ENCODE measurements at places on chromosomes 2 and 18.

DNA sequence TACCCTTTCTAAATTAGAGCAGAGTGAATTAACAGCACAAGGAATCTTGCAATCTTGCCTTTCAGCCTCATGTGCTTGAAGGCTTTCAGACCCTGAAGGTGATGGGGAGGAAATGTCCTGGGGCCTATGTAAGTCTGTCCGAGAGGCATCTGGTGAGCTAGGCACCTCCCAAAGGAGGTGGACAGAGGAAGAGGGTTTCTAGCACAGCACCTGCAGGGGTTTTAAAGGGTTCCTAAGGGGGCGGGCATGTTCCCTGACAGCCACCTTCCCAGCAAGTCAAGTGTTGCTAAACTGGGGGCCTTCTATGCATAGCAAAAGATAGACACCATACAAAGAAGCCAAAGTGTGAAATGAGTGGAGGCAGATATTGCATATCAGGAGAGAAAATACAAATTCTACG is 88.5 kb downstream of the CDH2 start:
- no peak for DNase-seq

DNA sequence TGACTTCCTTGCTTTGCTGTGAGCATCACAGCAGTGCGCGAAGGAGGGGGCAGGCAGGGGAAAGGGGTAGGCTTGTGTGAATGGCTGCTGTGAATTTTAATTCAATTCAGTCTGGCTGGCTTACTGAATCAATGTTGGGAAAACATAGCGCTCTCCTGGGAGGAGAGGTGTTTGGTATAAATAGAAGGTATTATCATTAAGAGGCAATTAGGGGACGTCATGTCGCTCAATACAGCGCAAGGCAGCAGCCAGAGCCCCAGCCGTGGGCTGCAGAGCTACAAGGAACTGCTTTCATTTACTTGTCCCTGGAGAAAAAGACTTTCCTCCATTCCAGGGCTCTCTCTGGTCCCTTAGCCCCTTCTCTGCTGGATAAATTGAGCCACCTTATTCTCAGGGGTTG is 181.4 kb upstream of the MSH6 start:
- DNase-seq: no peak

- no peak for DNase-seq
Observed at GRCh38 chr2:61636686-61637085, 98.5 kb upstream of the XPO1 start.

- DNase-seq: no peak
Observed at GRCh38 chr2:203412546-203413331, 84.5 kb downstream of the ABI2 start.

DNA sequence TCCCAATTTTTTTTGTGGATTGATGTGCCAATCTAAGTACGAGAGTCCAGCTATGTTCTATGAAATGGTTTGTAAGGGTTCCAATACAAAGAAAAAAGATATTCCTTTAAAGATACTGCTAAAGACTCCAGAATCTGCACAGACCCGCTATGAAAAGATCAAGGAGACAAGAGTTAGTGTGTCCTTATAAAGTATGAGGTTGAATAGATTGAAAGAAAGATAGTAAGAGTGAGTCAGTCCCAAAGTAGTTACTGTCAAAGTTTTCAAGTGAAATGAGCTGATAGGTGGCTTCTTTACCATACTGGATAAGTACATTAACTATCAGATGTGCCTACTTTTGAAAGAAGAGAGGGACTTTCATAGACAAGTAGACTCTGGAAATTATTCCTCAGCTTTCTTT is 17.9 kb upstream of the EHBP1 start:
- DNase-seq: no peak

DNA sequence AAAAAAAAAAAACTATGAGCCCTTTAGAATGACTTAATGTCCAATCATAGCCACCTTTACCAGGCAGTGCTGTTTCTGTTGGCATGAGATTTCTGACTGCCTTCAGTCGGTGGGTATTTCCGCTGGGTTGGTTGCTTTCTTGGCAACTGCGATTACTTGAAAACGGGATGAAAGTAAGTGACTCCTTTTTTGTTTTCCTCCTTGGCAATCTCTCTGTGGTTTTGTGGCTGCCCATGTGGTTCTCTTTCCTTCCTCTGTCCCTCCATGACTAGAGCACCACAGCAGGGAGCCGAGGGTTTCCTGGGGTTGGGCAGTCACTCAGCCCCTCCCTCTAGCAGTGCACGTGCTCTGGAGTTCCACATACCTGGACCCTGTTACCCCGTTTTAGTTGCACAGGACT is 112.1 kb downstream of the KLHL29 start:
- no peak for DNase-seq

GRCh38 chr2:98167916-98168315 is 80.9 kb downstream of the VWA3B start:
- no peak for DNase-seq

- DNase-seq: no peak
Observed at GRCh38 chr2:24011250-24012104, 1.6 kb downstream of the MFSD2B start.

GRCh38 chr2:59932341-59932740 is 621.1 kb downstream of the BCL11A start:
- DNase-seq: no peak

GRCh38 chr18:57051021-57051656 is 95.7 kb upstream of the BOD1L2 start:
- DNase-seq: no peak

DNA sequence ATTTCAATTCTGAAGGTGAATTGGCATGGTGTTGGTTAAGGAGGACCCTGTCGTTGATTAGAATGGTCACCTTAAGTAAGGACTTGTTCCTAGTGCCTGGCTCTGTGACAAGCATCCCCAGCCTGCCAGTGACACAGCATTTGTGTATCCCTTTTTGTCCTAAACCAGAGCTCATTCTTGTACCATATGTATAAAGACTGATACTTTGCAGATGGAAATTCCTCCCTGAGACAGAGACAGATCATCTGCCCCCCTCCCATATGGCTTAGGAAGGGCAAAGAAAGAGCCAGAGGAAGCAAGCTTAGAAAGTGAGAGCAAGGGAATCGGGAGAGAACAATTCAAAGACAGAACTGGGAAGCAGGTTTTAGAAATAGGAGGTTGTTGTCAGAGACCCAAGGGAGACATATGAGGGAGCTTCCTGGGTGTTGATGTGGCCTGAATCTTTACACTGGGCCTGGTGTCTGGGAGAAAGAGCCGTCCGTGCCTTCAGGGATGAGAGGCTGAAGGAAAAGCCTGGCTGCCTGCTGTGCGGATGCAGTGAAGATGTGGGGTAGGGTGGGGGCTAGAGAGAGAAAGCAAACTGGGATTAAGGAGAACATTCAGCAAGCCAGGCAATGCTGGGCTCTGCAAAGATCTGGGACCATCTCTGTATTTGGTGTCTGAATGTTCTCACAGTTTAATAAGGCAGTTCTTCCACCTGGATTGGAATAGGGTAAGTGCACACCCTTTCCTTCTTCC is 13.2 kb upstream of the CHRNA1 start:
- no peak for DNase-seq

GRCh38 chr2:85596486-85597143 is 1.1 kb downstream of the RNF181 start:
- no peak for DNase-seq

GRCh38 chr2:72554381-72554780 is 271.5 kb downstream of the EXOC6B start:
- no peak for DNase-seq

DNA sequence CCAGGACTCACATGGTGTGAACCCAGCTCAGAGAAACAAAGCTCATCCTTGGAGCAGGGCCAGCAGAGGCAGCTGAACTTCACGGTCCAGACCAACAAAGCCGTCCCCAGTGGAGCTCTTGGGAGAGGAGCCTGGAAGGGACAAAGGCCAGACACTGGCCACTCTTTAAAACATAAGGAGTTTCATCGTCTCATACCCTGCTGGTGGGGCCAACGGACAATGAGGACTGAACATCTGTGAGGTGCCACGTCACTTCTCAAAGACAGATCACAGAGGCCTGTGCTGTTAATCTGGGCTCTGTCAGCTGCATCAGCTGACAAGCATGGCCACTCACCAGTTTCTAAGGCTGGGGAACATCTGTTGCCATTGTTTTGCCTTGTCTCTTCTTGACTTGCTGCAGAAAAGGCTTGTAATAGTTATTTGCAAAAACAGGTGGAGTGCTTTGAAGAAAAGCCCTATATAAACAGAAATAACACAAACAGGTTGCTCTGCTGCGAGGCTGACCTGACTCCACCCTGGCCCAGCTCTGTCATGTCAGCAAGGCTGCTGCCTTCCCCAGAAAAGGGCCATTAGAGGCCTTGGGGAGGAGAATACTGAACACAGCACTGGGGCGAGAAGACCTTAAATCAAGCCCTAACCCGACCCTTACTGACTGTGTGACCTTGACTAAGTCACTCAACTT is 68.1 kb upstream of the DAPL1 start:
- no peak for DNase-seq

DNA sequence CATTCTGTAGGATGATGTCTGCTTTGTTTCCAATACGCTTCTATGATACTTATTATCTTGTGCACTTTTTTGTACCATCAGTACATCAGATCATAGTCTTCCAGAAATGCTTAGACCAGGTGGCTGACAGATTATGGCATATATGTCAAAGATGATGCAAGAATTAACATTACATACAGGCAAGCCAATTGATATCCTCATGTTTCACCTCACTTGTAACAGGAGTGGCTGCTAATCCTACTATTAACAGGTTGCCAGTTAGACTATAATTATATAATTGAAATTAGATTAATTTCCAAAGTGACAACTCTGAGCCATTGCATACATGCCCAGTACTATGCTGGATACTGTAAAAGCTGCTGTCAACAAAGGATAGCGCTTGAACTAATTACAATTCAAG is 77.2 kb downstream of the TLK1 start:
- DNase-seq: no peak

- DNase-seq: no peak
Observed at GRCh38 chr18:13522256-13522655, 204.1 kb downstream of the FAM210A start.

DNA sequence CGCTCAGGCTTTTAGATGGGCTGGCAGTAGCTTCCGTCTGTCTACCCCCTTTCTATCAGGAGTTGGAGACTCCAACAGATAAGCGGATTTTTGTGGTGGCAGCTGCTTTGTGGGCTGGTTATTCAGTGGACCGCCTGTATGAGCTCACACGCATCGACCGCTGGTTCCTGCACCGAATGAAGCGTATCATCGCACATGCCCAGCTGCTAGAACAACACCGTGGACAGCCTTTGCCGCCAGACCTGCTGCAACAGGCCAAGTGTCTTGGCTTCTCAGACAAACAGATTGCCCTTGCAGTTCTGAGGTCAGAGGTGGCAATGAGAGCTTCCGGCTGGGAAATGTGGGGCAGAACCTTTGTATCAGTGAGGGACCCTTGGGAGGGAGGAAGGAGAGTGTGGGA is 14.8 kb downstream of the CAD start:
- no peak for DNase-seq

GRCh38 chr2:2839782-2840531 is 508.9 kb upstream of the MYT1L start:
- peak; percentile 2 for DNase-seq

GRCh38 chr2:290090-290722 is 2.3 kb upstream of the ALKAL2 start:
- DNase-seq: peak; percentile 78

- DNase-seq: no peak
Observed at GRCh38 chr18:572091-572830, 7.9 kb upstream of the CETN1 start.

GRCh38 chr2:168192839-168193616 is 54.4 kb downstream of the STK39 start:
- DNase-seq: no peak

- no peak for DNase-seq
Observed at GRCh38 chr2:18253686-18254197, 306.7 kb downstream of the RDH14 start.

- DNase-seq: no peak
Observed at GRCh38 chr18:6254456-6254855, 160.3 kb downstream of the L3MBTL4 start.

DNA sequence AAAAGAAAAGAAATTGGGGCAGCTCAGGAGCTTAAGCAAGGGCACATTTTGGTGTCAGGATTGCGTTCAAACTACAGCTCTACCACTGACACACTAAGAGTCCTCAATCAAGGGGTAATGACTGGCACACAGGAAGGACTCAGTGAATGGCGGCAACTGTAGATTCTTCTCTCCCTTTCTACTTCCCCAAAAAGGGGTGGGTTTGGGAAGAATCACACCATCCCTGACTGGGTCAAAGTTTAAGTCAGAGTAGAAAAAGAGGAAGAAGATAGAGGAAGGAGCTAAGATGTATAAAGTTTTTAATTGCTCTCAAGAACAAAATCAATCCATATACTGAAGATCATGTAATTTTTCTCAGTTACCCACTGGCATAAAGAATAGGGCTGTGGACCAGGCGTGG is 2.6 kb downstream of the NLRC4 start:
- no peak for DNase-seq

DNA sequence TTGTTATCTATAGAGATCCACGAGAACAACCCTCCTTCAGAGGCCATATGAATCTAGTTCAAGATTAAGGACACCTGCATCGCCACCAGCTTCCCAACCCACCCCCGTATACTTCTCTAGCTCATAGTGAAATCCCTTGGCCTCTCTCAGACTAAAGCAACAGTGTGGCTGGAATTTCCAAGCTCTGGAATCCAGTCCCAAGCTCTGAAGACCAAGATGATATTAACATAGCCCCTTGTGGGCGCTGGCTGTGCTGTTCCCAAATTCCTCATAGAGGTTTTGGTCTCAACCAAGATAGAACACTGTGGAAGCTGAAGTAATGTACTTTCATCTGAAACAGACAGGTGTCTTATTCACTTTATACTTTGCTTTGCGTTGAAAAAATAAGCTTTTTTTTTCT is 139.6 kb downstream of the MAP2 start:
- no peak for DNase-seq

GRCh38 chr2:6470518-6470917 is 395.2 kb downstream of the CMPK2 start:
- DNase-seq: no peak

GRCh38 chr2:47402555-47402804 is 476 bp upstream of the MSH2 start:
- no peak for DNase-seq

GRCh38 chr18:63152096-63152495 is 167.5 kb downstream of the BCL2 start:
- DNase-seq: no peak

DNA sequence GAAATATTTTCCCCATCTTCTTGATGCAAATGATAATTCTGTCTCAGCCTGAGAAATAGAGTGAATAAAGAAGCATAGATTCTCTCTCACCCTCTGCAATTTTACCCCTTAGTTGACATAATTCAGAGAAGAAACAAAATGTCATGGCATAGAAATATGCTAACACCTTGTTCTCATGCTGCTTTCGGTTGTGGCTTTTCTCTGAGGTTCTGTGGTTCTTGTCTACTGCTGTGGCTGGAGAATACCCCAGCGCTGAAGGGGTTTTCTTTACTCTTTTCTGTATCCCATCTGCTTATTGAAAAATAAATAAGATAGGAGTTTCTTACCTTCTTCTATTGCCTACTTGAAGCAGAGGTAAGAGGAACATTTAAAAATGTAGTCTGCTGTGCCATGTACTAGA is 15.4 kb upstream of the RAB27B start:
- no peak for DNase-seq

GRCh38 chr2:59308108-59308507 is 1067.0 kb upstream of the FANCL start:
- DNase-seq: no peak

Measured in left lobe of liver (tissue), 2 donors.